ENCODE measurements at places on chromosomes 11 and 22.

DNA sequence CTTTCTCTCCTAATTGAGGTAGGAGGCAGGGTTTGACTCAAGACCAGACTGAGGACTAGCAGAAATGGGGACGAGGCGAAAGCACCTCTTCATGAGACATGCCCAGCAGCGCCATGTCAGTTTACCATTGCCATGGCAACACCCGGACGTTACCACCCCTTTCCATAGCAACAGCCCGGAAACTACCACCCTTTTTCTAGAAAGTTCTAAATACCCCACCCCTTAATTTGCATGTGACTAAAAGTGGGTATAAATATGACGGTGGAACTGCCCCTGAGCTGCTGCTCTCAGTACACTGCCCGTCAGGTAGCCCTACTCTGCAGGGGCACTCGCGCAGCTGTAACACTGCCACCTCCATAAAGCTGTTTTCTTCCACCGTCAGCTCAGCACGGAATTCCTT lies 5.9 kb upstream of the RAC2 start:
- DNase-seq, result no peak

DNA sequence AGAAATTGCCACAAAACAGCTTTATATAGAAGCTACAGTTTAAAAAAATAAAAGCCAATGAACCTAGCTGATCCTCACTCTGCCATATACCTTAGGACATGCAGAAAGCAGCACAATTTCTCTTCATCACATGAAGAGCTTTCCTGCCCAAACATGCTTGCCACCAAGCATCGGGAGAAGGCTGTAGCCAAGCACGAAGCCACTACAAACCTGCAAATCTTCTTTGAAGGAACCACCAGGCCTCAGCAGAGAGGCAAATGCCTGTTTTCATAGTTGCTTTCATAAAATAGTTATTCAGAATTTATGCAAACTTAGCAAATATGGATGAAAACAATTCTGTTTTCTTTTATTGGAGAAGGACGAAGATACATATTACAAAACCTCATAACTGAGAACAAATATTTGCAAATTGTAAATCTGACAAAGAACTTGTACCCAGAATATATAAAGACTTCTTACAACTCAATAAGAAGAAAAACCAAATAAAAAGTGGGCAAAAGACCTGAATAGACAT lies 100.3 kb downstream of the RBFOX2 start:
- DNase-seq, result no peak

- DNase-seq, result no peak
Measured at GRCh38 chr22:43828998-43829782, 17.1 kb upstream of the EFCAB6 start.

DNA sequence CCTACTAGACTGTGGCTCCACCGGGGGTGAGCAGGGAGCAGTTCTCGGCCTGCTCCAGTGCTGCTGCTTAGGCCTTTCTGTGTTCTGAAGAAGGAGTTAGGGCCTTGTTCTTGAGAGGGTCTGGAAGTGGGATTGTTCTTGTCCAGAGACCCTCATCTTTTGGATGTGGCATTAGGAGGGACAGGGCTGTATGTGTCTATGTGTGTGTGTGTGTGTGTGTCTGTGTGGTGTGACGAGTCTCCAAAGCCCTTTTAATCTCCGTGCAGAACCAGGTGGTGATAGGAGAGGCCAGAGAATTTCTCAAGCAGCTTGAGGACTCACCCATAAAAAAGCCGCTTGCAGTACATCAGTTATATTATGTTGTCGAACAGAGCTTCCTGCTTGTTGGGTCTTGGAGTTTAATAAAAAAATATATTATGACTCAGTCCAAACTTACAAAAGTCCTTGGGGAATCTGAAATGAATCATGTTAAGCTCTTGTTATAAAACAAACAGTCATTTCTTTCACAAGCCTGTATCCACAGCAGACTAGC lies 196.5 kb downstream of the TENM4 start:
- DNase-seq, result no peak

- no peak for DNase-seq
Measured at GRCh38 chr11:127795326-127795725, 792.0 kb downstream of the ETS1 start.

- no peak for DNase-seq
Measured at GRCh38 chr22:48204296-48204695, 1441.8 kb downstream of the TBC1D22A start.

- no peak for DNase-seq
Measured at GRCh38 chr22:36900225-36900624, 13.2 kb upstream of the CSF2RB start.

GRCh38 chr22:50175921-50176849 lies 5.7 kb downstream of the PANX2 start:
- no peak for DNase-seq

GRCh38 chr11:122663764-122664163 lies 8.2 kb downstream of the UBASH3B start:
- DNase-seq, result no peak

GRCh38 chr11:131351848-131352247 lies 18.6 kb upstream of the NTM start:
- DNase-seq, result no peak

GRCh38 chr11:8288824-8289491 lies 25.3 kb upstream of the LMO1 start:
- DNase-seq, result no peak

DNA sequence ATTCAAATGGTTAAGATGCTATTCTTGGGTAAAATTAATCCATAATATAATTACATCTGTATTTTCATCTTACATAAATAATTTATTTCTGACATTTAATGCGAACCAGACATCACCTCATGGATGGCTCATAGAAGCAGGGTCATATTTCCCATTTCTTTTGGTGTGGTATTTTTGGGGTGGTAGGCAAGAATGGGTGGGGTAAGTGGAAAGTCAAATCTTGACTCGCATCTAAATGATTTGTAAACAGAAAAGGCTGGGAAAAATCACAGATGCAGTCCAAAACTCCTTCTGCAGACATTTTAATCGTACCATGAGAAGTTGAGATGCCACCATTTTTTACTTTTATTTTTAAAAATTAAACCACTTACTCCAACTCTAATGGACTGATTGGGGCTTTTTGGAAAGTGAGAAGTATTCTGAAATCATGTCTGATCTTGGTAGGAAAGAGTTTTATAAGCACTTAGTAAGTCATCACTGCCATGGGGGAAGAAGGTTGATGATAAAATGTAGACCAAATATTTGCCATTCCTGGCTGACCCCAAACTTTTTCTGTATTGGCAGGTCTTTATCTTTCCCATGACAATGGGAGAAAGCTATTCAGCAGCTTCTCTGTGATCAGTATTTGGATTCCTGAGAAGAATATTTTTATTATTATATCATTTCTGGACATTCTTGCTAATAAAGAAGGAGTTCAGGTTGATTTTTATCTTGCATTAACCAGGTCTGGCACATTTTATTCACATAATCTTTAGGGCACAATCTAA lies 47.2 kb upstream of the BLID start:
- no peak for DNase-seq

Measured in small intestine (tissue), 16 donors.